ENCODE measurements at places on chromosomes 6 and 20.

DNA sequence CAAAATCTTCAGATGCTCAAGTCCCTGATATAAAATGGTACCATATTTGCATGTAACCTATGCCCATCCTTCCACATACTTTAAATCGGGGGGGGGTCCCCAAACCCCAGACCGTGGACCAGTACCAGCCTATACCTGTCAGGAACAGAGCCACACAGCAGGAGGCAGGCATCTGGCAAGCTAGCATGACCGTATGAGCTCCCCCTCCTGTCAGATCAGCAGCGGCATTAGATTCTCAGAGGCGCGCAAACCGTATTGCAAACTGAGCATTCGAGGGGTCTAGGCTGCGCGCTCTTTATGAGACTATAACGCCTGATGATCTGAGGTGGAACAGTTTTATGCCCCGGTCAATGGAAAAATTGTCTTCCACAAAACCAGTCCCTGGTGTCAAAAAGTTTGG, 30.7 kb downstream of the FGD2 start:
- DNase-seq: no peak

- peak; percentile 99 for DNase-seq
Measured at GRCh38 chr20:32357869-32358631, at the start of gene ASXL1. Gene ASXL1 (plus strand): TSS chr20:32358331. CDS start chr20:32358776, 445 bp downstream.

- no peak for DNase-seq
Measured at GRCh38 chr6:105442369-105442768, 39.5 kb upstream of the PREP start.

GRCh38 chr6:7267071-7267465, 45.9 kb downstream of the SSR1 start:
- no peak for DNase-seq

DNA sequence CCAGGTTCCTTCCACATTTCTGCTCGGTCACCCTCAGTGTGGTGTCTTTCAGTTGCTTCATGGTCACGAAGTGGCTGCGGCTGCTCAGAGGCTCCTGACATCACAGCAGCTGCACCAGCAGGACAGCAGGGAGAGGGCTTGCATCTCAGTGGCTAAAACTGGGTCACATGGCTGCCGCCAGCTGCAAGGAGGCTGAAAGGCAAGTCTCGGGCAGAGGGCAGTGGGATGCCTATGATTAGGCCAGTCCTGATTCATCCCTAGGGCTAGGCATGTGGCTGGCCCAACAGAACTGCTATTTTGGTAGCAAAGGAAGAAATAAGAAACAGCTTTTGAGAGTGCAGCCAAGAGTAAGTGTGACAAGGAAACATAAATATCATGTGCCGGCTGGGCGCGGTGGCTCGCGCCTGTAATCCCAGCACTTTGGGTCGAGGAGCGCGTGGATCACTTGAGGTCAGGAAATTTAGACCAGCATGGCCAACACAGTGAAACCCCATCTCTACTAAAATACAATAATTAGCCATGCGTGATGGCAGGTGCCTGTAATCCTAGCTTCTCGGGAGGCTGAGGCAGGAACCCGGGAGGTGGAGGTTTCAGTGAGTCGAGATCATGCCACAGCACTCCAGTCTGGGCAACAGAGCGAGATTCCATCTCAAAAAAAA, 46.6 kb downstream of the RBM38 start:
- DNase-seq: no peak

- DNase-seq: no peak
Measured at GRCh38 chr6:127114214-127114760, 4.2 kb upstream of the RSPO3 start.

- peak; percentile 37 for DNase-seq
Measured at GRCh38 chr6:149566410-149567193, 427 bp downstream of the GINM1 start.

- DNase-seq: no peak
Measured at GRCh38 chr20:60008130-60008808, 50.0 kb downstream of the CDH26 start.

- peak; percentile 31 for DNase-seq
Measured at GRCh38 chr20:8394308-8394945, 262.4 kb downstream of the PLCB1 start.

GRCh38 chr6:64145658-64146057, 510.1 kb downstream of the PHF3 start:
- no peak for DNase-seq

GRCh38 chr20:41258474-41258873, 59.1 kb downstream of the ZHX3 start:
- no peak for DNase-seq

GRCh38 chr20:48094196-48094749, 309.0 kb upstream of the SULF2 start:
- DNase-seq: no peak

- peak; percentile 76 for DNase-seq
Measured at GRCh38 chr6:36769676-36770499, 69.4 kb downstream of the CPNE5 start.

- no peak for DNase-seq
Measured at GRCh38 chr6:147063469-147064031, 140.7 kb upstream of the STXBP5 start.

DNA sequence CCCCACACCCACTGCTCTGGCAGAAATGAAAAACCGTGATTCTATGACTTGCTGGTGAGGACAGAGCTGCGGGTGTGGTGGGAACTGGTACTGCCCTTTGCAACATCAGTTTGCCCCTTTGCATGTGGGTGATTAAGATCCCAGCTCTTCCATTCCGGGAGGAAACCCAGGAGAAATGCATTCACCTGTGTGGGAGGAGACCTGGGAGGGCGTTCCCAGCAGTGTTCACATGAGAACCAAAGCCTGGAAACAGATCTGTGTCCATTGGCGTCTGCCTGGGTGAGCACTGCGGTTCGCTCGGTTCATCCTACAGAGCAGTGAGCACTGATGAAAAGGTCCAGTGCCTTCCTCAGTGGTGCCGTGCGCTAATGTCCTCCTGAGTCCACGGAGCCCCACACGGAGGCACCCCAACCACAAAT, 89.7 kb downstream of the SMOC2 start:
- DNase-seq: no peak

GRCh38 chr6:13328875-13329183, 492 bp upstream of the TBC1D7 start:
- DNase-seq: no peak

GRCh38 chr6:123306334-123306733, 310.3 kb downstream of the CLVS2 start:
- DNase-seq: no peak

- no peak for DNase-seq
Measured at GRCh38 chr20:50215101-50215690, 24.6 kb downstream of the CEBPB start.

DNA sequence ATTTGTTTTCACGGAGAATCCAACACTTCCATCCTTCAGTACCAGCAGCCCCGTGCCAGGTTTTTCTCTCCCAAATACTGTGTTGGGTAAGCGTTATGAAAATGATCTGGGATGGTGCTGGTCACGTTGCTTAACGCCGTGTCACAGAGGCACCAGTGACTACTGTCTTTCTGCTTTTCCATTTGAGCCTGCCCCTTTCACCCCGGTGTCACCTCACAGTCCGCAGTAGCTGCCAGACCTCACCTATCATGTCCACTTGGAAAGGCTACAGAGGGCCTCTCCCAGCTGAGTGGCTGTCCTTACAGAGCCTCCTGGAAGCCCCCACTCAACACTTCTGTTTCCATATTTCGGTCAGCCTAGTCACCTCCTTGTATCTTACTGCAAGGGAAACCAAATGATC, 176.5 kb upstream of the ARID1B start:
- DNase-seq: no peak

- no peak for DNase-seq
Measured at GRCh38 chr20:60001108-60001507, 42.9 kb downstream of the CDH26 start.

DNA sequence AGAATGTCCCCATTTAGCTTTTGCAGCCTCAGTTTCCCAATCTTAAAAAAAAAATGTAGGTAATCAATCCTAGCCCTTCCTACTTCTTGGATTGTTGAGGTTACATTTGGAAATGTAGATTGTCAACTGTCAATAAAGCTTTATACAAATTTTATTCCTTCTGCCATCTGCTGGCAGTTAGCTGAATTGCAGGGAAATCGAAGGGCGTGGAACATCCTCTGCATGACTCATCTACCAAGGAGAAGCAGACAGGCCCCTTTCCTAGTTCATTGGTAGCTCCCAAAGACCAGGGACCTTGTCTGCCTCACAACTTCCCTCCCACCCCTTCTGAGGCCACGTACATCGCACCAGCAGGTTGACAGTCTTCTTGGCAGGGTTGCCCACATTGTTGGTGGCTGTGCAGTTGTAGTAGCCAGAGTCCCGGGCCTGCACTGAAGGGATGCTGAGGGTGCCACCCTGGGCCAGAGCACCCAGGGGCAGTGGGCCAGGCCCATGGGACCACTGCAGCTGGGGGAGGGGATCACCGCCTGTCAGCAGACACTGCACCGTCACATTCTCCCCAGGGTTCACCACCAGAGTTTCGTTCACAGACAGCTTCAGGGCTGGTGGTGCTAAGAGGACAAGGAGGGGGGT, 43.6 kb downstream of the MDGA1 start:
- DNase-seq: peak; percentile 64

DNA sequence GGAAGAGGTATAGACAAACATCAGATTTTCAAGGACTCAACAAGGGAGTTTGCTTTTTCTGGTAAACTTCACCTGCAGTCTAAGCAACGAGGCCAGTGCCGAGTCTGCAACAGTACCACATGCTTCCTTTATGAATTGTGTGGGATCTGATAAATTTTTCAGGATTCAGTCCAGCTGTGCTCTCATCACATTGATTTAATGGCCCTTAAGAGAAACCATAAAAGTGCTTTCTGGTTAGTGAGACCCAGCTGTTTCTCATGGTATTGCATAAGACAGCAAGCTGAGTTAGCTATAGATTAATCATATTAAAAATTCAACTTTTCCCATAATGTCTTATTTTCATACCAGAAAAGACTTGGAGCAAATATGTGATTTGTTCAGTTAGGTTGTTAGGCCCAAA, 291.4 kb downstream of the CENPW start:
- DNase-seq: no peak

GRCh38 chr6:42086046-42087035, 36.0 kb downstream of the TAF8 start:
- DNase-seq: no peak

- DNase-seq: no peak
Measured at GRCh38 chr20:32168184-32168910, 39.2 kb downstream of the PLAGL2 start.

GRCh38 chr6:137701942-137702341, 165.1 kb upstream of the TNFAIP3 start:
- DNase-seq: no peak

DNA sequence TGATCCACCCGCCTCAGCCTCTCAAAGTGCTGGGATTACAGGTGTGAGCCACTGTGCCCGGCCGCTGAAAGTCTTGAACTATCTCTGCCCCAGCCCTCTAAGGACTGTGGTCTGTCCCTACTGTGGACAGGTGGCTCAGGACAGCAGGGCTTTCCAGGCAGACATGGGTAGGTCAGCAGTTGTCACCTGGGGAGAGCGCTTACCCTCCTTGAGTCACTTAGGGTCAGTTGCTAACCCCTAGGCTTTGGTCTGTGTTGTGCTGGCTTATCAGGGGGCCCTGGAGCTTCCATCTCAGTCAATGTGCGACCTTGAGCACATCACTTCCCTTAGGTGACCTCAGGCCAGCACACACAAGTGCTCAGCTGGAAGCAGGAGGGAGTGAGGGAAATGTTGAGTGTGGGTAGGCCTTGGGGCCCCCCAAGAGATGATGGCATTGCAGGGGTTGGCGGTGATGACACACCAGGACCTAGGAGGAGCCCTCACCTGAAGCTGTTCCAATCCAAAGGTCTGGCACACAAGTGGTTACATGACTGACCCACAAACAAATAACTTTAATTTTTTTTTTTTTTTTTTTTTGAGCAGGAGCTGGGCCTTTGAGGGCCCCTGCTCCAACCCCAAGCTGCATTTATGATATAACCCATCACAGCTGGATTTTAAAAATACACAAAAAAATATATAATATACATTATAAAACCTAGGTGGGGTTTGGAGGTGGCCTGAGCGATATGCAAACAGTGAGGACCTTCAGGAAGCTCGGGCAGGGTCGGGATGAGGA, 5.1 kb downstream of the RPL10A start:
- DNase-seq: peak; percentile 43

DNA sequence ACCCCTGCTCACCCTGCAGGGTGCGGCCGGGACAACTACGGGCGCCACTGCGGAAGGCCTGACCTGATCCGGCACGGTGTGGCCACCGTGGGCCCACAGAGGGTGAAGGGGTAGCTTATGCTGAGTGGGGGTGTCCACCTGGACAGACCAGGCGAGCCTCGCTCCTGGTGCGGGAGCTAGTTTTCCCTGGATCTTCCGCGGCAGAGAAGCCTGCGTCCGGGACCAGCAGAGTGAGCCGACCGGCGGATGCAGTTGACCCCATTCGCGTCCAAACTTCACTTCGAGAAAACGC, 38.2 kb downstream of the NCR2 start:
- DNase-seq: no peak

- no peak for DNase-seq
Measured at GRCh38 chr20:20395903-20396568, 28.1 kb downstream of the INSM1 start.

DNA sequence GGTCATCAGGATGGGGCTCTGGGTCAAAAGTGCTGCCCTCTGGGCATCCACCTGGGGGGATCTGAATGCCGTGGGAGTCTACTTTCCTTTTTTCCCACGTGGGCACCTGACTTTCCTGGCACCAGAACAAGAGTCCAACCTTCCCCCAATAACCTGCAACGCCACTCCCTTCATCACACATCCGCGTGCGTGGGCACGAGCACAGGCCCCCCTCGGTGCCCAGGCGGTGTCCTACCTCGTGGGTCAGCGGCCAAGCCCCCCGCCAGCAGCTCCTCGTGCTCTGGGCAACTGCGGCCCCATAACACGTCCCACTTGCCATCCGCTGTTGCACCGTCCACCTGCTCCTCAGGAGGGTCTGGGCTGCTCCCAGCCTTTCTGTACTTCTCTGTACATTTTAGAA, 87.0 kb downstream of the YTHDF1 start:
- no peak for DNase-seq

GRCh38 chr6:123415844-123416468, 220.8 kb downstream of the TRDN start:
- DNase-seq: peak; percentile 39

- DNase-seq: peak; percentile 23
Measured at GRCh38 chr6:14316651-14317386, 199.2 kb downstream of the CD83 start.

- DNase-seq: no peak
Measured at GRCh38 chr6:143243786-143244185, 183.1 kb downstream of the AIG1 start.

DNA sequence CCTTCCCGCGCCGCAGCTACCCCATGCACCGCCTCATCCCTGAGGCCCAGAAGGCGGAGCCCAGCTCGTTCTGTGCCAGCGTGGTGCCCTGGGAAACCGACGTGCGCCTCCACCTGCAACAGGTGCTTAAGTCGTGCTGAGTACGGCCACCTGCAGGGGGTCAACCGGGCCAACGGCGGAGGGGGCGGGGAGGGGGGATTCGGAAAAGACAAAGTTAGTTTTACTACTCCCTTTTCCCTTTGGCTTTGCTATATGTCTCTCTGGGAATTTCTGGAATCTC, 168.9 kb downstream of the CDK19 start:
- DNase-seq: no peak

- no peak for DNase-seq
Measured at GRCh38 chr6:3733321-3733925, 18.1 kb downstream of the PXDC1 start.

GRCh38 chr20:35833241-35833640, 61.4 kb downstream of the PHF20 start:
- no peak for DNase-seq

GRCh38 chr6:90154755-90155470, 141.7 kb downstream of the BACH2 start:
- DNase-seq: no peak

GRCh38 chr6:37531026-37531425, 31.3 kb upstream of the CCDC167 start:
- DNase-seq: no peak

GRCh38 chr6:44456070-44456965, 68.8 kb downstream of the CDC5L start:
- DNase-seq: peak; percentile 59

All from activated CD4-positive, alpha-beta T cell treated with anti-CD3 and anti-CD28 coated beads, Interleukin-2, amount 50 U/mL, for 16 hours (primary cell).